Heart right ventricle (tissue), 16 donors: ENCODE measurements at places on chromosomes 12 and 14. TPM values are rescaled to one million over a fixed set of nuclear protein-coding genes. Genes with fewer than 3 reads are reported as not detected.

The ALX1 gene
- total RNA-seq, result not detected

- DNase-seq, result no peak
- peaks cover 13% of the 10 kb centered on the region for H3K27me3 ChIP-seq
- H3K4me1 ChIP-seq, result peaks cover 7% of the 10 kb centered on the region
- no peak overlapping the region for H3K27ac ChIP-seq
- no peak overlapping the region for H3K4me3 ChIP-seq
- no peaks in the 10 kb centered on the region for H3K36me3 ChIP-seq
Measured at GRCh38 chr12:108117163-108117849, 11.8 kb upstream of the WSCD2 start.

DNA sequence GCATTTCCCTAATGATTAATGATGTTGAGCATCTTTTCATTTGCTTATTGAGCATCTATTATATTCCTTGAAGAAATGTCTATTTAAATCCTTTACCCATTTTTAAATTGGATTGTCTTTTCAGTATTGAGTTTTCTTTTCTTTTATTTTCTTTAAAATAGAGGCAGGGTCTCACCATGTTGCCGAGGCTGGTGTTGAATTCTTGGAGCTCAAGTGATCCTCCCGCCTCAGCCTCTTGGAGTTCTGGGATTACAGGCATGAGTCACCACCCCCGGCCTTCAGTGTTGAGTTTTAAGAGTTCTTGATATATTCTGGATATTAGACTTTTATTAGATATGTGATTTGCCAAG lies 73.3 kb upstream of the HECTD1 start:
- H3K27ac ChIP-seq, result no peak overlapping the region
- H3K4me3 ChIP-seq, result no peak overlapping the region
- H3K27me3 ChIP-seq, result no peaks in the 10 kb centered on the region
- H3K4me1 ChIP-seq, result no peaks in the 10 kb centered on the region

GRCh38 chr12:108090107-108090899 lies 38.8 kb upstream of the WSCD2 start:
- H3K27me3 ChIP-seq, result peaks cover 27% of the 10 kb centered on the region
- H3K27ac ChIP-seq, result no peak overlapping the region
- no peak overlapping the region for H3K4me3 ChIP-seq
- DNase-seq, result no peak
- no peaks in the 10 kb centered on the region for H3K36me3 ChIP-seq
- no peaks in the 10 kb centered on the region for H3K4me1 ChIP-seq

The HSPB8 gene
- 421 TPM for total RNA-seq

DNA sequence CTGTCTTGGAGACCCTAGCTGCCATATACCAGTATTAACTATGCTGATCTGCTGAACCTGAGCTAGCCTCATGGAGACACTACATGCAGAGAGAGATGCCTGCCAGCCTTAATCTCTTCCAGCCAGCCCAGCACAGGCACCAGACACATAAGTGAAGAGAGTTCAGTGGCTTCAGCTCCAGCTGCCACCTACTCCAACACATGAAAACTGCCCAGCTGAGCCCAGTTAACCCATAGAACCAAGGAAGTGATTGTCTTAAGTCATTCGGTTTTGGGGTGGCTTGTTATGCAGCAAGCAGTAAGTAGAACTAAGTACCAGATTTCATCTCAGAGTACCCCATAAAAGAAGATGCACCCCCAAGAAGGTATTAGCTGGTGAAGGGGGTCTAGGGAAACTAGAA lies 7.6 kb downstream of the SERPINA11 start:
- H3K4me3 ChIP-seq, result no peak overlapping the region
- no peaks in the 10 kb centered on the region for H3K4me1 ChIP-seq
